ENCODE measurements at places on chromosomes 12 and 14.

DNA sequence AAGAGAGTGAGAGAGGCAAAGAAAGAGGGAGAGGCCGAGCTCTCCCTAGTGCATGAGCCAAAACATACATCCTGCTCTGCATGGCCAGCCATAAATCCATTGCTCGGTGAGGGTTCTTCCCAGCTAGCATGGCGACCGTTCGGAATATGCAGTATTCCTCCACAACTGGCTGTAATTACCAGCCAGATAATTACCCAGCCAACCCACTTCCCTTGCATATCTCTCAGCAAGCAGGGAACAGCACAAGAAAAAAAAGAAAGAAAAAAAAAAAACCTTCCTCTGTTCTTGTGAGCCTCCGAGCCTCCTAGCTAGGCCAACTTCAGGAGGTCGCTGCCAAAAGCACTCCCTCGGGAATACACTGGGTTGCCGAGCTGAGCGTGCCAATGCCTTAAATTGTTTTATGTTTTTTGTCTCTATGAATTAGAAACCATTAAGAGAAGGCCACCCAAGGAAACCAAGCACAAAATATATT is 567.9 kb downstream of the MED13L start:
- no peak for DNase-seq

DNA sequence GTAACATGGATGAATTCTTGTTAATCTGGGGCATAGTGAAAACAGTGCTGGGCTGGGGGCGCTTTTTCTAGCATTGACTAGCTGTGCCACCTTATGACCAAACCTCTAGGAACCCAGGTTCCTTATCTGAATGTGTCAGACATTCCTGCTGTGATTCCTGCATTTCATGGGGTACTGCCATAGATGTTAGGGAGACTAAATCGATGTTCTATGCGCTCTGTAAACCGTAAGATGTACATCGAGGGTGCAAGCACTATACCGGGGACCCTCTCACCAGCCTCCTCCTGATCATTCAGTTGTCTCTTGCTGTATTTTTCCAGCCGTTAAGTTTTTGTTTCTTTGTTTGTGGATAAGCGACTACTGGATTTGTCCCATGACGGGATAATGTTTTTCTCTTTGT is 170.9 kb upstream of the PARP11 start:
- no peak for DNase-seq

DNA sequence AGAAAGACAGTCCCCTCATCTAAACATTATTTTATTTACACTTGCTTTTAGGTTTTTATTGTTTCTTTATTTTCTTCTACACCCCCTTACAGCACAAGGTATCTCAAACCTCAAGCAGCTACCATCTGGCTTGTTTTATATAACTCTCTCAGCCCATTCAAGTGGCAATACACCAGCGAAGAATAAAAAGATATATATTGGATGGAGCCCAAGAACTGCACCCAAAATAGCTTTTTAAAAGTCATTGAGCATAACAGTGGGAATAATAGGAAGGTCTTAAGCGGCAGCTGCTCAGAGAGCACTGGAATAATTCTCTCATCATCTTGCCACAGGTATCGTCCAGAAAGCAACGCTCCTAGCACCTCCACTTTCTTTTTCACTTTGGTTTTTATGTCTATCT is 322.5 kb downstream of the SYT1 start:
- no peak for DNase-seq

DNA sequence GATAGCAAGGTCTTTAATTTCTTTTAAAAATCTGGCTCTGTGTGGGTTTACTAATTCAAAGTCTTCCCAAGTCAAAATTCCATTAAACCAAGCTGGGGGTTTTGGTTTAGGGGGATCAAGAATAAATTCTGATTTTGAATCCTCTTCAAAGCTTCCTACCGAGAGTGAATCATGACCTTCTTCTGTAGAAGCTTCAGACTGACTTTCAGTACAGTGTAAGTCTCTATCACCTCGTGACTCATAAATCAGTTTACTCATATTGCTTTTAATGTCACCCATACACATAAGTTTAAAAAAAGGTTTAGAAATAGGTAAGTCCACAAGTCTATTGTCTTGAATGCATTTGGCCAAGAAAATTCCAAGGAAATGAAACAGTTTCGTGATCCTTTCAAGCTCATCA is 80.6 kb upstream of the STRN3 start:
- no peak for DNase-seq

DNA sequence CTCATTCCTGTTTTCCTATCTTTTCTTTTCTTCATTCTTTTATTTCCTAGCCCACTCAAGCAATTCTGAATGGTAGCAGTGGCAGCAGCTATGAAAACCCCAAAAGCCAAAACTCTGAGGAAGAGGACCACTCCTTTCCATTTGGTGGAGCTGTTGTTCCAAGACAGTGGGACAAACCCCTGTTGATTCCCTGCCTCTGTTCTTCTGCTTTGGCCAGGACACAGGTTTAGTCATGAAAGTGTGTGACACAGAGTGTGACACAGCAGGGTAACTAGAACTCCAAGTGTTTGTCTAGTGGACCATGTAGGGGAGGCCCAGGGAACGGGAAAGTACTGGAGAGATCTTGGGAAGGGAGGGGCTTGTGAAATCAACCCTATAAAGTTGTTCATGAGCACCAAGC is 71.1 kb downstream of the PTCSC3 start:
- DNase-seq = no peak

DNA sequence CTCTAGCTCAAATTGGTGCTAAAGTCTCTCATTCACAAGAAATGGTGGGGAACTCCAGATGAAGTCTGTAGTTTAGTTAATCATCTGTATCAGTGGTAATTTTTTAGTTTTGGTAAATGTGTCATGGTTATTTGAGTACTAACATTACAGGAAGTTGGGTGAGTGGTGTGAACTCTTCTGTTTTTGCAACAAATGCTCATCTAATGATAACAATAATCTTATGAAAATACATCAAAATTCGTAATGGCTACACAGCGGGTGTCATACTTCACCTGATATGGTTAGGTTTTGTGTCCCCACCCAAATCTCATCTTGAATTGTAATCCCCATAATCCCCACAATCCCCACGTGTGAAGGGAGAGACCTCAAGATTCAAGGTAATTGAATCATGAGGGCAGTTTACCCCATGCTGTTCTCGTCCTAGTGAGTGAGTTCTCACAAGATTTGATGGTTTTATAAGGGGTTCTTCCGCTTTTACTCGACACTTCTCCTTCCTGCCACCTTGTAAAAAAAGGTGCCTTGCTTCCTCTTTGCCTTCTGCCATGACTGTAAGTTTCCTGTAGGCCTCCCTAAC is 209.3 kb upstream of the FOXN3 start:
- DNase-seq = no peak

DNA sequence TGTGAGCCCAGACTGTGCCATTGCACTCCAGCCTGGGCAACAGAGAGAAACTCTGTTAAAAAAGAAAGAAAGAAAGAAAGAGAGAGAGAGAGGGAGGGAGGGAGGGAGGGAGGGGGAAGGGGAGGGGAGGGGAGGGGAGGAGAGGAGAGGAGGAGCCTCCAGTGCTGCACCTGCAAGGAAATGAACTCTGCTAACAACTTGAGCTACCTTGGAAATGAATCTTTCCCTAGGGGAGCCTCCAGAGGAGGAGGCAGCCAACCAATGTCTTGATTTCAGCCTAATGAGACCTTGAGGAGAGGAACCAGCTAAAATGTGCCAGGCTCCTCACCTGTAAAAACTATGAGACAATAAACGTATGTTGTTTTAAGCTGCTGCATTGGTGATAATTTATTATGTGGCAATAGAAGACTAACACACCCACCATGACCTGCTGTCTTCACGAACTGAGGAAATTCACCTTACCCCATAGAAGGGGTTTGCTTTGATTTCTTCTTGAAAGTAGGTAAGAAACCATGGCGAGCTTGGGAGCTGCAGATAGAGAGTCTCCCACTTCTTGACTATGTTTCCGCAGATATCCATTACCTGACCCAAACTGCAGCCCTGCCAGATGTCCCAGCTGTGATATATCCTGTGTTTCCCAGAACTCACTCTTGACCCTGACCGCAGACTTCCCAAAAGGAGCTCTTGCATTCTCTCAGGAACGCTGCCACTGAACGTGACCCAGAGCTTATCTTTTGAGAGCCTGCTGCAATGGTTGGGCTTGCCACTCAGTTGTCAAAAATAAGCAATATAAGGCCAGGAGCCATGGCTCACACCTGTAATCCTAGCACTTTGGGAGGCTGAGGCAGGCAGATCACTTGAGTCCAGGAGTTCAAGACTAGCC is 31.5 kb upstream of the TMPO start:
- no peak for DNase-seq

DNA sequence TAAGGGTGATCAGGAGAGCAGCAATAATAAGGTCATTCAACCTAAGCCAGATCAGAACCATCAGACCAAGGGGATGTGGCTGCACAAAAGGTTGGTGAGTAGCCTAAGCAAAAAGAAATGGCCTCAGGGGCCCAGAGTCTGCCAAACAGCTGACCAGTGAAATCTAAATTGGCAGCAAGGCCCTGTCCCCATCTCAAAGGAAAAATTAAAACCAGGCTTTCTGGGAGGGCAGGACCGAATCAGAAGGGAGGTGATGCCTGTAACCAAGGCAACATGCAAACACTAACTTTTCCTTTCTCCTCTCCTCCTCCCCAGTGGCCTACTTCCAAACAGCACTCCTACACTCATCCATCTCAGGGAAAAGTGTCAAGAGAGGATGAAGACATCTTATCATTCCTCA is 256.4 kb downstream of the NUAK1 start:
- DNase-seq = no peak

- DNase-seq = no peak
Observed at GRCh38 chr12:122333142-122334087, 67.1 kb upstream of the VPS33A start.

- no peak for DNase-seq
Observed at GRCh38 chr12:3203713-3204112, 126.5 kb downstream of the TSPAN9 start.

Measured in T-helper 1 cell (primary cell).